ENCODE measurements at places on chromosomes 12 and 14.
A peak's percentile ranks its signal among the peaks of the same experiment; 100 is the strongest.

DNA sequence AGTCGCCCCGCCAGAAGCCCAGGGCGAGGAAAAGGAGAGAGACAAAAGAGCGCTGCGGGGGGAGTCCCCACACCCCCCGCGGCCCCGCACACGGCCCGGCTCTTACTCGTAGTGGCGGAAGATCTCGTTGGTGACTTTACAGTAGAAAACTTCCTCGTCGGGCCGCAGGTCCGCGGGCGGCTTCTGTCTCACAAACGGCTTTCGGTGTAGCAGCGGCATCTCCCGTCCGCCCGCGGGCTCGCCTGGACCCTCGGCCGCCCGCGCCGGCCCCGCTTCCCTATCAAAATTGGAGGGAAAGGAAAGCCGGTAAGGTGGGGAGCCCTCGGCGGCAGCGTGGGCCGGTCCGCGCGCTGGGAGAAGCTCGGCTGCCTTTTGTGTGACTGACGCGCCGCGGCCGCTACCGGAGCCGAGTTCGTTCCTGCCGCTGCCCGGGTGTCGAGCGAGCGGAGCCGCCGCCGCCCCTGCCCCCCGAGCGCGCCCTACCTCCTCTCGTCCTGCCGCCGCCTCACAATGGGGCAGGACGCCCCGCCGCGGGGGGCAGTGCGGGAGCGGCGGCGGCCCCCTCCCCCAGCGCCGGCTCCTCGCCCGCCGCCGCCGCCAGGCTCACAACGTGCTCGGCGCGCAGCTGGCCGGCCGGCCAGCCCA, 652 bp downstream of the BAZ1A start:
- H3K4me1 ChIP-seq: peaks cover 13% of the 10 kb centered on the region
- DNase-seq: no peak
- H3K4me3 ChIP-seq: peak overlapping the region; percentile 100

DNA sequence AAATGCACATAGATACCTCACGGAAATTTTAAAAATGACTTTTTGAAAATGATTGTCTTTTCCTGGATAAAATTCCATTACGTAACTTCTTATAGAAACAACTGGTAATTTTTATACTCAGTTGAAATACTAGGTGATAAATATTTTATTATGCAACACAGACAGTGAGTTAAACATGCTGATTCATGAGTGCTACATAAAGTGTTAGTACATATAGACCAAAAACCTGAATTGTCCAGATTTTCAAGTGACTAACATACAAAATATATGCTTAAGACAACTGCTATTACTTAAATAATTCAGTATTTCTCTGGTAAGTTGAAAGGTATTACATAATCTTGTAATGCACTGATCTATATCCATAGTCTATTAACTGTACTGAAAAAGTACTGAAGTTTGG, 11.9 kb downstream of the PTPRO start:
- no peaks in the 10 kb centered on the region for H3K4me1 ChIP-seq
- H3K27ac ChIP-seq: no peak overlapping the region
- no peaks in the 10 kb centered on the region for H3K27me3 ChIP-seq
- no peak for DNase-seq

DNA sequence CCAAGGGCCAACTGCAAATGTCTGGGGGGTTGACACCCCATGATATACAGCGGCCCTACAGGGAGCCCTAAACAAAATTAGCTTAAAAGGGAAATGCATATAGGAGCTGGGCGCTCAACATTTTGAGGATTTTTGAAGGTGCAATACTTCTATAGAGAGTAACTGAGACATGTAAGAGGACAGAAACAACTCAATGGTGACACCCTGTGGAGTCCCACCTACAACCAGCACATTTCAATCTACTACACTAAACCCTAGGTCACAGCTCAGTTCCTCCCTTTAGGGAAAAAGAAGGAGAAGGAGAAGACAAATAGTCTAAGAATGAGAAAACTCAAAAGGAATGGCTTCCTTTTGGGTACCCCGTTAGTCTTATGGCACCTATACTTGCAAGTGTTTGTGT, 1010.5 kb upstream of the NOVA1 start:
- no peak for DNase-seq
- H3K4me3 ChIP-seq: no peak overlapping the region
- no peaks in the 10 kb centered on the region for H3K4me1 ChIP-seq
- H3K27me3 ChIP-seq: no peaks in the 10 kb centered on the region

GRCh38 chr14:85688006-85688405, 158.1 kb downstream of the FLRT2 start:
- no peak overlapping the region for H3K4me3 ChIP-seq
- H3K4me1 ChIP-seq: no peaks in the 10 kb centered on the region
- H3K27me3 ChIP-seq: no peaks in the 10 kb centered on the region

- H3K4me1 ChIP-seq: peaks cover 24% of the 10 kb centered on the region
- no peaks in the 10 kb centered on the region for H3K27me3 ChIP-seq
- peak overlapping the region; percentile 72 for H3K4me3 ChIP-seq
- peak overlapping the region; percentile 10 for H3K27ac ChIP-seq
- no peaks in the 10 kb centered on the region for H3K36me3 ChIP-seq
- no peak for DNase-seq
Observed at GRCh38 chr14:103871596-103872480, 24.5 kb upstream of the PPP1R13B start.

- no peaks in the 10 kb centered on the region for H3K36me3 ChIP-seq
- H3K27ac ChIP-seq: no peak overlapping the region
- peaks cover 4% of the 10 kb centered on the region for H3K4me1 ChIP-seq
- no peak overlapping the region for H3K4me3 ChIP-seq
- H3K27me3 ChIP-seq: no peaks in the 10 kb centered on the region
Observed at GRCh38 chr14:68616221-68616902, 176.5 kb downstream of the ZFP36L1 start.

- no peaks in the 10 kb centered on the region for H3K4me1 ChIP-seq
- H3K27me3 ChIP-seq: no peaks in the 10 kb centered on the region
- H3K4me3 ChIP-seq: no peak overlapping the region
- DNase-seq: no peak
Observed at GRCh38 chr14:24721775-24722174, 87.8 kb upstream of the GZMB start.

GRCh38 chr12:105590571-105590970, 260.1 kb downstream of the C12orf75 start:
- no peaks in the 10 kb centered on the region for H3K4me1 ChIP-seq
- H3K27me3 ChIP-seq: no peaks in the 10 kb centered on the region
- DNase-seq: no peak
- no peak overlapping the region for H3K4me3 ChIP-seq
- H3K36me3 ChIP-seq: no peaks in the 10 kb centered on the region

- no peak overlapping the region for H3K4me3 ChIP-seq
- DNase-seq: no peak
- H3K27ac ChIP-seq: no peak overlapping the region
- H3K27me3 ChIP-seq: no peaks in the 10 kb centered on the region
- no peaks in the 10 kb centered on the region for H3K4me1 ChIP-seq
Observed at GRCh38 chr12:33253178-33253577, 186.4 kb downstream of the SYT10 start.

DNA sequence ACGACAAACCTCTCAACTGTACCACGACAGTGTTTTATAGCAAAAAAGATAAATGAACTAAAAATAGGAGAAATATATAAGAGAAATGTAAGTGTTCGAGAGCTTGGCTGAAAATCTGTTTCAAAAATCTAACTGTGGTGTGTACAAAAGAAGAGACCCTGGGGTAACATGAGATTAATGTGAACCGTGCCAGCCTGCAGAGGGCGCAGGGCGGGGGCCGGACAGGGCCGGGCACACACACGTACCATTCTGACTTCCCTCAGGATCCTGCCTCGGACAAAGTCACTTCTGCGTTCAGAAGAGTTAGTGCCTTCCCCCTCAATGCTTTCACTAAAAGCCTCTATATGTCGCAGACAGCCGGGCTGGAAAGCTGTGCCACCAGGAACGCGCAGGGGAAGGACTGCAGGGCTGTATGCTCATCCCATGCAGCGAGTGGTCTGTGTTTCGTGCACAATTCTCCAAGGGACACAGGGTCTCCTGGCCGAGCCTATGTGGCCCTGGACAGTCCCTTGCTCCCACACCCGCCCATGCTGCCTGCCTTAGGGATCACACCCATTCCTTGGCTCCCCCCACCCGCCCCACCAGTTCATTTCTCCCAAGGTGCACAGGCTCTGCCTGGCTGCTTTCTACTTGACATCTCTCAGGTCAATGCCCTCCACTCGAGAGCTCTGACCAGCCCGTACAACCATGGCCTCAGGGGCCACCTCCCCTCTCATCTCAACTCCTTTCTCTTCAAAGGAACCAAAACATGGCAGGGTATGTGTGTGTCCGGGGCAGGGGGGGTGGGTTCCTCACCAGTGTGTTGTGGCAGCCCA, 8.5 kb downstream of the CDCA4 start:
- no peaks in the 10 kb centered on the region for H3K27me3 ChIP-seq
- DNase-seq: no peak
- peak overlapping the region; percentile 27 for H3K4me3 ChIP-seq
- peaks cover 18% of the 10 kb centered on the region for H3K36me3 ChIP-seq
- H3K4me1 ChIP-seq: peaks cover 18% of the 10 kb centered on the region
- H3K27ac ChIP-seq: no peak overlapping the region

DNA sequence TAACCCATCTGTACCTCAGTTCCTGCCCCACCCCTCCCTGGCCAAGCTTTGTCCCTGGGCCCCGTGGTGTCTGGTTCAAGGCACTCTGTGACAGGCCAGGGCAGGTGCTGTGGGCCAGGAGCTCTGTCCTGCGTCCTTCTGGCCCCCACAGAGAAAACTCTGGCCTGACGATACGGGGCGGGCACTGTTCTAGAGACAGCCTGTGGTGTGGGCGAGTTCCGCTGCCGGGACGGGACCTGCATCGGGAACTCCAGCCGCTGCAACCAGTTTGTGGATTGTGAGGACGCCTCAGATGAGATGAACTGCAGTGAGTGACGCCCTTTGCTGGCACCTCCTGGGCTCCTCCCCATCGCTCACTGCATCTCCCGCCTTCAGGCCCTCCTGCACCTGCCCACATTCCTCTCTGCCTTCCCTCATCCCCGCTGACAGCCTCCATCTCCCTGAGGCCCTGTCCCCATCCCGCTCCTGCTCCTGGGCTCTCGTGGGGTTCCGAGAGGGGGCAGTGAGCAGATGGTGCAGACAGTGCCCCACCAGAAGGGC, 22.8 kb upstream of the NXPH4 start:
- no peak for DNase-seq
- H3K36me3 ChIP-seq: peaks cover 88% of the 10 kb centered on the region
- H3K4me3 ChIP-seq: no peak overlapping the region
- no peak overlapping the region for H3K27ac ChIP-seq

GRCh38 chr12:14326699-14327098, 38.8 kb upstream of the ATF7IP start:
- no peaks in the 10 kb centered on the region for H3K36me3 ChIP-seq
- no peaks in the 10 kb centered on the region for H3K4me1 ChIP-seq
- DNase-seq: no peak
- no peak overlapping the region for H3K27ac ChIP-seq

DNA sequence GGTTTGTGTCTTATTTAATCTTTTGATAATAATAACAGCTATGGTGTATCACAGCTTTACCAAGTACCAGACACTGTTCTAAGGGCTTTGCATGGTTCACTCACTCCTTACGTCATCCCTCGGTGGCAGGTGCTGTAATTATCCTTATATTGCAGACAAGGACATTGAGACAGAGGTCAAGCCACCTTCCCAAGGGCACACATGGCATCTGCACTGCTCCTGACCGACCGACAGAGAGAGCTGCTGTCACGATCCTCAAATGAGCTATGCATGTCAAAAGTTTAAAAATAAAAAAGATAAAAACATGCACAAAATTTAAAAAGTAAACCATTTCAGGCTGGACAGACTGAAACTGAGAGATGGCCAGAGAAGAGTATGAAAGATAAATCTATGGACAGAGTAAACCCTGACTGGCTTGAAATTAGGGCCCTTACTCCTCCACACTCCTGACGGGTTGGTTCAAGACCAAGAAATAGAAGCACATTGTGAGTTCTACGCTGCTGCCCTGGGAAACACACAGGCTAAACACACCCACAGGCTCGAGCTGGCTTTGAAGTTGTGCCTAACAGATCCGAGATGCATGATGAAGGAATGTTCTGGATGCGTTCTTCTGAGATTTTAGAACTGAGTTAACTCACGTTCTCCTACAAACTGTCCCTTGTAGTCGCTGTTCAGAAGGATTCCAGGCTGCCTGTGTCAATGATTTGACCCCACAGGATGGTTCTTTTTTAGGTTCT, 268.7 kb downstream of the ZFP36L1 start:
- H3K4me3 ChIP-seq: no peak overlapping the region
- H3K4me1 ChIP-seq: peaks cover 80% of the 10 kb centered on the region
- H3K36me3 ChIP-seq: no peaks in the 10 kb centered on the region
- no peaks in the 10 kb centered on the region for H3K27me3 ChIP-seq
- H3K27ac ChIP-seq: peak overlapping the region; percentile 61
- DNase-seq: no peak

DNA sequence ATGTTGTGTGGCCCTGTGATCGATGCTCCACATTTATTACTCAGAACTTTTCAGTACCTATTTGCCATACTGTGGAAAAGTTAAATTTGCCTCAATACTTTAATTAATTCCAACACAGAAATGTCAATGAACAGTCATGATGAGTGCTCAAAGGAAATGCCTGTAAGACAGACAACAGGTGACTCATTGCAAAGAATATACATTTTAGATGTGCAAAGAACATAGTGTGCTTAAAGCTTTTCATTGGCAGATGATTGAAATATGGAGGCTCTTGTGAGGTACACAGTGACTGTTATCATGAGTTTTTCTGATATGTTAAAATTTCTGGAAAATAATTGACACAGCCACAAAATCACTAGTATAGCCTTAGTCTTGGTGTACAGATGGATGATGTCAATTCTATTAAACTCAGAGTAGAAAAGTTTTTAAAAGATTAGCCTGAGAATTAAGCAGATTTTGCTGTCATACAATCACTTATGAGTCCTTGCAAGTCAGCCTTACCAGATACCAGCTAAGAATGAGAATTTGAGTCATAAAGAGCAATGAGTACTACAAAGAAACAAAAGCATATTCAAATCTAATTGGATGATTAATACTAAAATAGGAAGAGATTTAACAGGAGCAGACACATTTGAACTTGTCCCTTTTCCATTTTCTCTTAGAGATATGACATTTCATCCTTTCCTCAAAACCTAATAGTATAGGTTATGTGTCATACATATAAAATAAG, 544.1 kb downstream of the KCNH5 start:
- H3K27me3 ChIP-seq: no peaks in the 10 kb centered on the region
- H3K27ac ChIP-seq: no peak overlapping the region
- H3K4me1 ChIP-seq: no peaks in the 10 kb centered on the region

- H3K4me3 ChIP-seq: no peak overlapping the region
- H3K27me3 ChIP-seq: no peaks in the 10 kb centered on the region
- H3K36me3 ChIP-seq: no peaks in the 10 kb centered on the region
- no peaks in the 10 kb centered on the region for H3K4me1 ChIP-seq
Observed at GRCh38 chr12:18552829-18553228, 185.0 kb downstream of the PLCZ1 start.

Data from thoracic aorta (tissue), 2 donors.